ENCODE measurements at places on chromosomes 5 and 9. TPM values are rescaled to one million over a fixed set of nuclear protein-coding genes. Genes with fewer than 3 reads are reported as not detected.

DNA sequence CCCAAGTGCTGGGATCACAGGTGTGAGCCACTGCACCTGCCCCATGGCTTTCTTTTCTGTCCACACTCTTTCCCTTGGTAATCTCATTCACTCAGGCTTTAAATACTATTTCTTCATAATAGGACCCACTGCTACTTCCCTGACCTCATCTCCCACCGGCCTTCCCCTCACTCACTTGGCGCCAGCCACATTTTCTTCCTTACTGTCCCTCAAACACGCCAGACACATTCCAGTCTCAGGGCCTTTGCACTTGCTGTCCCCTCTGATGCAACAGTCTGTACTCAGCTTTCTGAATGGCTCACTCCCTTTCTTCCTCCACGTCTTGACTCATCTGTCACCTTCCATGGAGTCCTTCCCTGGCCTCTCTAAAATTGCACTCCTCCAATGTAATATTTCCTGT is 111.1 kb upstream of the MVB12B start:
- no peak for DNase-seq

DNA sequence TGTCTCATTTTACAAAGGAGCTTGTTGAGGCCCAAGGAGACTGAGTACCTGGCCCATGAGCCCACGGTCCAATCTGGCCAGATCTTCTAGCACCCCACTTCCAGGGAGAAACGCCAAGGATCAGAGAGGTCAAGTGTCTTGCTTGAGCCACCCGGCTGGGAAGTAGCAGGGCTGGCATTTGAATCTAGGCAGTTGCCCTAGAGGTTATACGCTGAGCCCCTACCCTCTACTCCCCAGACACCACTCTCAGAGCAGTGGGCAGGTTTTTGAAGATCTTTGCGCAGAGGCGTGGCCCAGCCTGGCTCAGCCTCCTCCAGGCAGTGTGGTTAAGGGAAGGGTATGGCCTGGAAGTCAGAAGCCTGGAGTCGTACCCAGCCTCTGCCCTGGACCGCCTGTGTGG is 5.8 kb upstream of the NUP214 start:
- DNase-seq: no peak

GRCh38 chr5:151757233-151758140 is 944 bp downstream of the ATOX1 start:
- DNase-seq: no peak

- no peak for DNase-seq
Measured at GRCh38 chr5:150113047-150113744, 26.8 kb upstream of the CSF1R start.

GRCh38 chr9:110192531-110193261 is 15.3 kb downstream of the C9orf152 start:
- DNase-seq: no peak

GRCh38 chr5:78660401-78660800 is 11.8 kb upstream of the LHFPL2 start:
- no peak for DNase-seq

DNA sequence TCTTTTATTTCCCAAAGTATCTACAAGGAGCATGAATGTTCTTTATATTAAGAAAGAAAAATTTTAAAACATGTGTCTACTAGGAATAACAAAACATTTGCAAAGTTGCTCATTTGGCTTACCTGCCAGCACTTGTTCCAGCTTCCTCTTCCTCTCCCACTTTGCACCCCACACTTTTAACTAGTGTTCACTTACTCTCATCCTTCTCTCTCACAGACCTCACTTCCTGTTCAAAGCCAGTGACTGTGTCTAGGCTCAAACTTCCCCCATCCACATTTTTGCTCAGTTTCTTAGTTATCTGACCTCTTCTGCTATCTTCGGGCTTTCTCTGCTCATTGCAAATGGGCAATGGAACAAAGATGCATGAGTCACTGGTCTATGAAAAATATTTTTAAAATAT is 512.2 kb upstream of the ZNF462 start:
- no peak for DNase-seq

- DNase-seq: no peak
Measured at GRCh38 chr5:135246923-135247795, 151.9 kb downstream of the MACROH2A1 start.

GRCh38 chr5:180837478-180837877 is 23.6 kb downstream of the ZFP62 start:
- DNase-seq: no peak

DNA sequence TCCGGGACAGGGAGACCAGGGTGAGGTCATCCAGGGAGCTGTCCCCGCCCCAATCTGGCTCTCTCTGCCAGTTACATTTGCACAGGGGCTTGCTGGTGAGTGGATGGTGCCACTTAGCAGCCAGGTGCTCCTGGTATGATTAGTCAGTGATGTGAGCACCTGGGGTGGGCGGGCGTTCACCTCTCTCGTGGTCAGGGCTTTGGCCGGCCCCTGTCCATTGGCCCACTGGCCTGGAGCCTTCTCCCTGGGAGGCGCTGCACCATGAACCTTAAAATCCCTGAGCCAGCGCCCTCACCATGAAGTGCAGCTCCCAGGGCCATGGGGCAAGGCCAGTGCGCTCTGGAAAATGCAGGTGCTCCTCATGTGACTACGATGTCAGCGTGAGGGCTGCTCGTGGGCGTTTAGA is 2.0 kb downstream of the NKD2 start:
- no peak for DNase-seq

- no peak for DNase-seq
Measured at GRCh38 chr5:136802383-136802782, 437.0 kb upstream of the TRPC7 start.

DNA sequence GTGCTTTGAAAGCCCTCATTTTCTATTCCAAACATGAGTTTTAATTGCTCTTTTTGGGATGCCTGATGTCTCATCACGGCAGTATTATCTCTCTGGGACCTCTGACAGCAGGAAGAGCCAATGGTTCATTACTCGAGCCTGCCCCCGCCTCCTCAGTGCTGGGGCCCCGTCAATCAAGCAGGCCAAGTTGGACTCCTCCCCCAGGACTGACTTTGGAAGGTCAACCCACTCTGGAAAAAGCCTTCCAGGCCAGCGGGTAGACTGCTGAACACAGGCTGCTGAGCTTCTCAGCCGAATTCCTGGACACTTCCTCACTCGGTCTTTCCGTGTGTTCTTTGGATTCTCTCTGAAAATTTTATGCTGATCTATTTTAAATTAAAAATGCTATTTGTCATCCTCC is 9.5 kb upstream of the BARHL1 start:
- DNase-seq: no peak

- DNase-seq: no peak
Measured at GRCh38 chr9:108180541-108180940, 675.2 kb downstream of the ACTL7B start.

DNA sequence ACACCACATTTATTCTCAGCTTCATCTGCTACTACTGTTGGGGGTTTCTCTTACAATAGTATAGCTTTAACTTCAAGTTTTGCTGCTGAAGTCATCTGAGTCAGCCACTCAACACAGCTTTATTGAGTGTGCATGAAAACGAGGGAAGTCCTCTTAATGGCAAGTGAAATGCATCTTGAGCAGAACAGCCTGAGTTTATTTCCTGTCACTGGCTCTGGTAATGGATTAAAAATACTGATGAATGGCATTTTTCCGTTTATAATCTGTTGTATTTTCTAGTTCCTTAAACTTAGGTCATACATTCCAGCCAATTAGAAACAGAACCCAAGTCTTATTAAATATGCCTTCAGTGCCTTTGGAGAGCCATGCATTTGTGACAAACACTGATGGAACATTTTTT is 238.6 kb downstream of the SLF1 start:
- DNase-seq: no peak

GRCh38 chr5:108765647-108766046 is 17.9 kb downstream of the FER start:
- DNase-seq: no peak

GRCh38 chr9:69389437-69389995 is 64.5 kb downstream of the ENTREP1 start:
- no peak for DNase-seq

DNA sequence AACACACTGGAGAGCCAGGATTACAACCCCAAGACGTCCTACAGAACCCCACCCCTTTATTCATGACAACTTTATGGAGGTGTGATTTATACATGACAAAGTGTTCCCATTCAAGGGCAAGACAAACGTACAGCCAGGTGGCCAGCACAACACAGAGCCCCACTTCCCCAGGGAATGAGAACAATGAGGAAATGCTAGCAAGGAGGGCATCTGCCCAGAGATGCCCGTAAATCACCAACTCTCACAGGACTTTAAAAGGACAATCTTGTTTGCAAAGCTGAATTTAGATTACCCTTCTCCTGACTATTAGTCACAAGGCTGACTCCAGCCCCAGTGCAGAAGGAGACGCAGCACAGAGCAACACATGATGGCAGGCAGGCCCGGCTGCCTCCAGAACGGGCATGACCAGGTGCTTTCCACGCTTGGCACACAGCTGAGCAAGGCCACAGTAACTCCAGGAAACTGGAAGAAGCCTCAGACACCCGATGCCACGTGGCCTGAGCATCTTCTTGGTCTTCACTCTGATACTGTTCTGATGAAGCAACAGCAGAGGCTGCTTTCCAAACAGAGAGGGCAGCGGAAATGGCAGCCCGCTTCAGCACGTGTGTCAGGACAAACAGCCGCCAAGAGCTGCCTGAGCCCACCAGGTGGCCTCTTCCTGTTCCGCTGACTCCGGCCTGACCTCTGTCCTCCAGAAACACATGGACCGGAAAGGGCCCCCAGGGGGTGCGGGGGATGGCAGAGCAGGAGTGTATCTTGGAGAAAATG is 51.4 kb downstream of the ROR2 start:
- peak; percentile 9 for DNase-seq

DNA sequence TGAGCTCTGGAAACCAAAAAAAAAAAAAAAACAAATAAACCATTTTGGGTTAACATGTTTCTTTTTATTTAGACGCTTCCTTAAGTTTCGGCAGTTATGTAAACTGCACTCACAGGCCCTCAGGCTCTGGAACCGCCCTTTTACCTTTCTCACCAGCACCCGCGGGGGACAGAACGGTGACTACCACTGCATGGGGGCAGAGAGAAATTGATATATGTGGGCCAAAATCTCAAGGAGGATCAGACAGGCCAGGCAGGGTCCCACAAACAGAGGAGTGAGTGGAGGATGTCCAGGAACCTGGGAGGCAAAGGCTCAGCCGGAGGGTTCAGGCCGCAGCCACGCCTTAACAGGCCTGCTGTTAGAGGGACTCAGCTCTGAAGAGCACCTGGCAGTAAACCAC is 54.4 kb downstream of the IRX2 start:
- no peak for DNase-seq

- DNase-seq: no peak
Measured at GRCh38 chr9:96726946-96727345, 50.9 kb downstream of the ZNF510 start.

GRCh38 chr5:180135128-180135955 is 63.8 kb upstream of the RNF130 start:
- no peak for DNase-seq

GRCh38 chr9:126676685-126677143 is 63.0 kb downstream of the LMX1B start:
- DNase-seq: no peak

DNA sequence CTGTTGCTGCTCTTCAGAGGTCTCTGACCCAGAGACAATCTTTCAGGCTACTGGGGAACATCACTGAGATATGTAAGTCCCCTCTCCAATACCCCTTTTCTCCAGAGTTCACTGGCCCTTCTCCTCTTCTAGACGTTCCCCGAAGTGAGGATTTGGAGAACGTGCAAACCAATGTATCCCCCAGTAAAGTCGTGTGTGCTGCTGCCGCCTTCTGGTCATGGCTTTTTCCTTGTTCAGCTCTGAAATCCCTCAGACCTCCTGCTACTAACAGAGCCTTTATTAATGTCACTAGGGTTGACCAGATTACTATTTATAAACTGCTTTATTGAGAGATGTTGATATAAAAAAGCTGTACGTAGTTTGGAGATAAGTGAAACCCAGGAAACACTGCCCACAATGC is 1028.6 kb downstream of the CDH9 start:
- no peak for DNase-seq

SCGB3A2 gene
- total RNA-seq: not detected

CBY3 gene
- total RNA-seq: not detected

MLANA gene
- 0.11 TPM for total RNA-seq

ZNF462 gene
- not detected for total RNA-seq

IFNK gene
- total RNA-seq: not detected

ADAMTSL2 gene
- 1.0 TPM for total RNA-seq

CDH9 gene
- total RNA-seq: 0.24 TPM

FRMPD1 gene
- not detected for total RNA-seq

Measured in HepG2 (cell line).